ENCODE measurements at places on chromosomes 7 and 10.

DNA sequence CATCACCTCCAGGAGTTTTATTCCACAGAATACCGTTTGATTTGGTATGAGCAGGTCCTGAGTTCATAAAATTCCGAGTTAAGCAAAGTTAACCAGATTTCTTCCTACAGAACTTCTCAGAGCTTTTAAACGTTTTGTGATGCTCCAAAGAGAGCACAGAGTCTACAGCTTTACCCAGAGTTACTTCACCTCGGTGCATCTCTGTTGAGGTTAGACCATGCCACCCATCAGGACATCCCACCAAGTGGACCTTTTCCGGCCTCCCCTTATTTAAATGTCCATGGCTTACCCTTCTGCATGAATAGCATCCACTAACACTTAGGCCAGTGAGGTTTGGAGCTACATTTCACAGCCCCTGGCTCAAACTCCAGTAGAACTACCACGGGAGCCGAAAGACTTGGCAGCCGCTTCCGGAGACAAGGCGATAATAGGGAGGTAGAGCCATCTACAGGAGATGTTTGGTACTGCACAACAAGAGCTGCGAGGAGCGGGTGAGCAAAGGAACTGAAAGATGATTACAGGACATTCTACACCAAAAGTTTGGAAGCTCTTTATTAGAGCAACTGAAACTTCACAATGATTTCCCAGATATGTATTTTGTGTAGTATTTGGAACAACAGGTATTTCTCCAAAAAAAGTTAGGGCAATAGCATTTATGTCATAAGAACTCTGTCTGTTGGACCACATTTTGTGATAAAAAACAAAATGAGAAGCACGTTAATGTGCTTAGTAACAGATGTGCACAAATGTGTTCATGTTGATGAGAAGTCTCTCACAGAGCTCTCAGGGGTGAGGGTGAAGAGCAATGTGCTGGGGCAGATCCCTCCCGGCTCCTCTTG, 174.7 kb downstream of the HERPUD2 start:
- peak; percentile 20 for DNase-seq

- no peak for DNase-seq
Observed at GRCh38 chr10:73296946-73297345, 44.5 kb upstream of the MRPS16 start.

- DNase-seq = no peak
Observed at GRCh38 chr7:141588912-141589311, 37.7 kb downstream of the AGK start.

- no peak for DNase-seq
Observed at GRCh38 chr7:99219185-99219767, 11.4 kb upstream of the KPNA7 start.

- no peak for DNase-seq
Observed at GRCh38 chr7:126441745-126442144, 811.0 kb downstream of the GRM8 start.

GRCh38 chr7:95951531-95951930, 179.2 kb downstream of the DYNC1I1 start:
- DNase-seq = no peak

- DNase-seq = no peak
Observed at GRCh38 chr10:129758207-129759021, 205.7 kb downstream of the EBF3 start.

GRCh38 chr7:31957090-31957720, 113.0 kb downstream of the PDE1C start:
- DNase-seq = no peak

GRCh38 chr10:16521311-16522016, at the start of gene C1QL3:
Gene C1QL3, minus strand, starts transcription at chr10:16521879. Its CDS starts 814 bp downstream, at chr10:16521065.
- no peak for DNase-seq

GRCh38 chr10:14435976-14436632, 105.4 kb upstream of the FRMD4A start:
- no peak for DNase-seq

DNA sequence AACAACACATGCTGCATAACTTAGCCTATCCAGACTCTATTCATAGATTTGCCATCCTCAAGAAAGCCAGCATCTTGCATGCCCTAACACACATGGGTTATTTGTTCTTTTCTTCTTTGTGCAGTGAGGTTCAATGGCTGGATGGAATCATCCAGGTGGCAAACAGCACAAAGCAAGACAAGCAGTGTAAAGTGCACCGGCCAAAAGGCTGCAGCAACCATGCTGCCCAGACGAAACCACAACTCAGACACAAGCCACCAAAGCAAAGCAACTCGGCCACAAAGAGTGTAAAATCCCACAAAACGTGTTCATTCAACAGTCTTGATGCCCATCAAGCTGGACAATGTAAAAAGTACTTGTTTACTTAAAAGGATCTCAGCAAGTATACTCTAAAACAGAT, 76.9 kb downstream of the PIP4K2A start:
- no peak for DNase-seq

GRCh38 chr7:19899529-19899928, 126.1 kb upstream of the TMEM196 start:
- no peak for DNase-seq

- DNase-seq = no peak
Observed at GRCh38 chr10:4851846-4852245, 25.8 kb downstream of the AKR1E2 start.

DNA sequence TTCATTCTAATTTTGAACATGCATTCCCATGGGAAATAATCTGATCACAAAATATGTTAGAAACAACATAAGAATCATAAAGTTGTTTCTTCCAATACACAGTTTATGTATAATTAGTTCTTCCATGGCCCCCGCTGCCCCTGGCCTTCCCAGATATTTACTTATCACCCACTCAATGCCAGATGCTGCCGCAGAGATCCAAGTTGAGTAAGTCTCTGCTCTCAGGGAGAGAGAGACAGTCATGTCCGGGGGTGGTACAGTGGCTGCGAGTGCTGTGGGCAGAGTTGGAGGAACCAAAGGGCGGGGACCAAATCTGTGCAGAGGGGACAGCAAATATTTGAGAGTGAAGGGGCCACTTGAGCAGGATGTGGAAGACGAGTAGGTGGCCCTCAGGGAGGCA, 37.1 kb downstream of the COL26A1 start:
- no peak for DNase-seq

- no peak for DNase-seq
Observed at GRCh38 chr10:609868-610545, 79.5 kb downstream of the DIP2C start.

DNA sequence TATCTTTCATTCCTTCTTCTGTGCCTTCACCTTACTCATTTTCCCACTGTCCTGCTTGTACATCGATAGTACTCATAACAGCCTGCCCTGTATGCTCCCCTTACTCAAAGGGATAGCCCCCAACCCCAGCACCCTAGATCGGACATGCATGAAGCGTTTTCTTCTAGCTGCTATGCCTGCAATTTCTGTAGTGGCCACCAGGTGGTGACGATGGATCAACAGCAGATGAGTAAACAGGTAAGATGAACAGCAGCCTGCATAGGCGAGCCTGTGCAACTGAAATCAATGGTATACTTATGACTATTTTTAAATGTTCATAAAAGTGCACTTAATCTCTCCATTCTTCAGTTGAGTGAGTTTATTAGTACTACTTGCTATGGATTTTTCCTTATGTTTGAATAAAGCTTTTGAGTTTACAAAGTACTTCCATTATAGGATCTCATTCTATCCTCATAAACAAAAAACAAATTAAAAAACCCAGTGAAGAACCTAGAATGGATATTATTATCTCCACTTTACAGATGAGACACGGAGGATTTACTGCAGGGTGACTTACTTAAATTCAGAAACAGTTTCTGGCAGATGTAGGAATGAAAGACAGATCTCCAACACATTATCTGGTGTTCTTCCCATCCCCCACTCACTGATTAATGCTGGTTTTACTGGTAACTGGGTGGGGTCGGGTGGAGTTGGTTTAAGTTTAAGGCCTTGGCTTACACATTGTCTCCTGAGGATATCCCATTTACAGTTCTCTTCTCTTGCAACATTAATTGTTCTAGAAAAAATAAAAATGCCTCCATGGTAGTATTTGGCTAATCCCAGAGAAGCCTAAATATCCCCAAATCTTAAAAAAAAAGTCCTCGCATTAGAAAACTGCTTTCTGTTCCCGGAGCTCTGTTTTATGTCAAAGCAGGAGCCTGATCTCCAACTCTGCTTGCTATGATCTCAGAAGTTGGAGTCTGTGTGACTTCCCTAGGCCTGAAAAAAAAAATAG, 222.1 kb downstream of the GLI3 start:
- DNase-seq = no peak

DNA sequence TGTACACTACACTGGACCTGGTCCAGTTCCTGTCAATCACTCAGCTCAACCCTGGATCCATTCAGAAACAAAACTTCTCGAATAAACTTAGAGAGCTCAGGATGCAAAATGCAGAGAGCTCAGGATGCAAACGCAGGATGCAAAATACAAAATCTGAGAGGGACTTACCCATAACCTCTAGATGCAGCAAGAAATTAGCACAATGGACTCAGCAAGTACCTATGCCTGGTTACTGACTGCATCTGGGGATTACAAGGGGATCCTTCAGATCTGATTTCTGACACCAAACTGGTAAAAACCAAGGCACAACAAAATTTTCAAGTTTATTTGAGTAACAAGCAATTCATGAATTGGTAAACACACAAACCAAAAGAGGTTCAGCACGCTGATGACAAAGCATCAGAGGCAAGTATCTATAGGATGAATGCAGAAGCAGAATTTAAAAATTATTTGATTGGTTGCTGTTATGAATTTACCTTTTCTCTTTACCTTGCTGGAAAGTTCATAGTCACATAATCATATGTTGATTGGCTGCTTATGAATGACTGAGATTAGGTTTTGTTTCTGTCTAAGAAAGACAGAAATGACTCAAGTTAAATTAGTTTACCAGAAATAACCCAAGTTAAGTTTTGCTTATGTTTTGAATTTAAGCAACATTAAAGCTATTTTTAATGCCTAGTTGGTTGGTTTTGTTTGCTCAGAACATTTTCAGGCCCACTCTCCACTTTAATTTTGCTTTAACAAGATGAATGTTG, 11.4 kb downstream of the GIMAP6 start:
- DNase-seq = no peak

DNA sequence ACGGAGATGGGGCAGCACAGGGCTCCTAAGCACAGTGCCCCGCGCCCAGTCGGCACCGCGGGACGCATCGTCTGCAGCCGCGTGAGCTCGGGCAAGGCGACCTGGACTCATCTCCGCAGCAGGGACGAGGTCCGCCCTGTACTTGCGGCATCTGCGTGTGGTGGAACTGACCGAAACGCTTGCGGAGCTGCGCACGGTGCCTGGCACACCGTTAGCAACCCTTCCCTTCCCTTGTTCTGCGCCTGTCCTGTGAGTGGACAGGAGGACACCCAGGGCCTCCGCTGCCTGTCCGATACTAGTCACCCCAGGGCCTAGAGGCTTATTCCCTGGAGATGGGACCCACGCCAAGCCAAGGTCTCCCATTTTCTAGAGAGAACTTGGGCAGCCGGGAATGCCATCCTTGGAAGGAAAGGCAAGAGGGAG, 98.5 kb downstream of the WDR11 start:
- DNase-seq = no peak

DNA sequence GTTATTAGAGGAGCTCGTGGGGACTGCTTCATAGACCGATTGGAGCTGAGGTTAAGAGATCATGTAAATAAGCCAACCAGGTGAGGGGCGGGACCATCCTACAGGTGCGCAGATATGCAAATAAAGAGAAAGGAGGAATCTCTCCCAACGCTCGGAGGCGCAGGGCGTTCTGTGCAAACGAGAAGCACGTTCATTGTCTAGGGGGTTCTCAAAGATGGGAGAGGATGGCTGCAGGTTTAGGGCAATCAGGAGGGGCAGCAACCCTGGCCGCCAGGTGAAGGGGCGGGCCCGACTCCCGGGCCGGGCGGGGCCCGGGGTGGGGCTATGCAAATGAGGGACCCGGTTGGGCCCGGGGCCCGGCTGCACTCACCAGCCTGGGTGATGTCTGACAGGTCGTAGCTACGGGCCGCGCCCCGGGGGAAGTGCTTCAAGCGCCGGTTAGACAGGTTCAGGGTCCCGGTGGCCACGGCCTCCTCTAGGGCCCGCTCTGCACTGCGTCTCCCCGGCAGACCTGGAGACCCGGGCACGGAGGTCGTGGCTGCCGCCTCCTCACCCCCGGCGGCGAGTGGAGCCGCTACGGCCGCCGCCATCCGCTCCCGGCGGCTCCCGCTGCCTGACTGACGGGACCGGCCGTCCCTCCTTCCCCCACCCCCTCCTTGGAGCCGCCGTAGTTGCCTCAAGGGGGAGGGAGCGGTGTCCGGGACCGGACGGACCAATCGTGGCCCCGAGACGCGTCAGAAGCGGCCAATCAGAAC, at the start of gene LRCH4:
Gene LRCH4 (minus strand): TSS at position 619 of the 755 bp plus-strand sequence. CDS start 29 bp downstream, at position 590.
- peak; percentile 46 for DNase-seq

GRCh38 chr7:106862317-106863089, 2.6 kb upstream of the PIK3CG start:
- no peak for DNase-seq

Measured in NCI-H2029 treated with DMSO at 0.1 percent for 48 hours (cell line).